ENCODE measurements at places on chromosomes 6 and 20.

- DNase-seq: no peak
Measured at GRCh38 chr6:134637847-134638437, 312.0 kb downstream of the ALDH8A1 start.

GRCh38 chr6:168709390-168709789 is 268.4 kb downstream of the SMOC2 start:
- DNase-seq: no peak

- DNase-seq: no peak
Measured at GRCh38 chr20:53162251-53162835, 190.2 kb downstream of the TSHZ2 start.

DNA sequence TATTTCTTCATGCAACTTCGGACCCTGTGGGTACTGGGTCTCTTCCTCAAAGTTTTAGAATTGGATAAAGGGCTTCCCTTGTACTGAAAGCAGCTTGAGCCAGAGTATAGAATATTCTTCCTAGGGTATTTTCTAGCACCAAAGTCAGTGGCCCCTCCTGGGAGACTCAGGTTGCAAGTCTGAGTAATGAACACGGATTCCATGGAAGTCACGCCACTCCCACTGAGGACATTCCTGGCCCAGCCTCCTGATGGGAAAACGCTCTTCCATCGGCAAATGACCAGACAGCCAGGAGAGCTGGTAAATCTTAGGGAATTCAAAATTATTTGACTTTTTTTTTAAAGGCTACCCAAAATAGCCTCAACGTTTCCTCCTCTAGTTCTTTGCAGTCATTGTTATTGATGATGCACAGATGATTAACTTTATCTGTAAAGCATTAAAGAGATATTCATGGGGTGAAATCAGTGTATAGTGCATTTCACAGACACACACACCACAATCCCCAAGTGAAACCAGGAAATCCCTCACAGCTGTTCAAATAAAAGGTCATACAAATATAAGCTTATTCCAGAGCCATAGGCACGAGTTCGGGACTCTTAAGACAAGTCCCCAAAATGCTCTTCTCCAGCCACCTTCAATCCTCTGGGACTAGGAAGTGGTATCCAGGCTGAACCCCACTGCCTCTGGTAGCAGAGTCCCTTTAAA is 248.8 kb downstream of the SOD2 start:
- no peak for DNase-seq

DNA sequence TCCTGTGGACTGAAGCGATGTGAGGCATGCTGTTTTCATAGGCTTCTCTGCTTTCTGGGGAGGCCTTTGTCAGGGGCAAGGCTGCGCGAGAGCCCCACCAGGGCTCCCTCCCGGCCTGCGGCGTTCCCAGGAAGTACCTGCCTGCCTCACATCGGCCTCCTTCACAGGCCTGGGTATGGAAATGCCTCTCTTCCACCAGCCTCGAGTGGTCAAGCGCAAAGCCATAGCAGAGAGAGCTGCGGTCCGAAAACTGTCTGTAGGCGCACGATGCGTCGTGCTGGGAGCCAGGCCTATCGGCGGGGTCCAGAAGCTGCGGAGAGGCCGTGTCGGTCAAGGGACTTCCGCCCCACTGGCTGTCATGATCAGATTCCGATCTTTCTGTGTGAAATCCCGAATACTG is 71.2 kb downstream of the SIM1 start:
- DNase-seq: no peak

- DNase-seq: no peak
Measured at GRCh38 chr20:61764471-61765025, 301.1 kb downstream of the TAF4 start.

GRCh38 chr6:20802596-20802995 is 268.3 kb downstream of the CDKAL1 start:
- no peak for DNase-seq

GRCh38 chr6:101454106-101454676 is 60.7 kb downstream of the GRIK2 start:
- DNase-seq: no peak

GRCh38 chr6:130229645-130230044 is 6.9 kb upstream of the SAMD3 start:
- no peak for DNase-seq

- no peak for DNase-seq
Measured at GRCh38 chr20:46025376-46025783, 3.6 kb upstream of the SLC12A5 start.

DNA sequence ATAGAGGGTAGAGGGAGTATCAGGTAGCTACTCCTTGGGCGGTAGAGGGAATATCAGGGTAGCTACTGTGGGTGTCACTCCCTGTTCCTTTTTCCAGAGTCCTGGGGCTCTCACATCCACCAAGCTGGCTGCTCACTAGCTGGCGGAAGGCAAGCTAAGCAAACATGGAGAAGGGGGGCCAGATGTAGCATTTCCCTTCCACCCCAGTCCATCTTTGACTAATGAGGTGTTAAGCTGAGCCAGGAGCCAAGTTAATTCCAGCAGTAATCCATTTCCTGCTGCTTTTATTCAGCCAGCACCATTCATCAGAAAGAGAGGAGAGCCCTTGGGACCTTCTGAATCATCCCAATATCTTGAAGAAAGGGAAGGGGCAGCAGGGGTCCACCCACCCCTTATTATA is 330.0 kb downstream of the ZFAND3 start:
- DNase-seq: no peak

- DNase-seq: no peak
Measured at GRCh38 chr6:78631976-78632375, 235.4 kb upstream of the IRAK1BP1 start.

GRCh38 chr20:58111310-58112016 is 117.0 kb downstream of the ANKRD60 start:
- no peak for DNase-seq

- DNase-seq: no peak
Measured at GRCh38 chr20:34083781-34084180, 28.3 kb downstream of the EIF2S2 start.

GRCh38 chr6:40810171-40810570 is 223.0 kb upstream of the LRFN2 start:
- DNase-seq: no peak

DNA sequence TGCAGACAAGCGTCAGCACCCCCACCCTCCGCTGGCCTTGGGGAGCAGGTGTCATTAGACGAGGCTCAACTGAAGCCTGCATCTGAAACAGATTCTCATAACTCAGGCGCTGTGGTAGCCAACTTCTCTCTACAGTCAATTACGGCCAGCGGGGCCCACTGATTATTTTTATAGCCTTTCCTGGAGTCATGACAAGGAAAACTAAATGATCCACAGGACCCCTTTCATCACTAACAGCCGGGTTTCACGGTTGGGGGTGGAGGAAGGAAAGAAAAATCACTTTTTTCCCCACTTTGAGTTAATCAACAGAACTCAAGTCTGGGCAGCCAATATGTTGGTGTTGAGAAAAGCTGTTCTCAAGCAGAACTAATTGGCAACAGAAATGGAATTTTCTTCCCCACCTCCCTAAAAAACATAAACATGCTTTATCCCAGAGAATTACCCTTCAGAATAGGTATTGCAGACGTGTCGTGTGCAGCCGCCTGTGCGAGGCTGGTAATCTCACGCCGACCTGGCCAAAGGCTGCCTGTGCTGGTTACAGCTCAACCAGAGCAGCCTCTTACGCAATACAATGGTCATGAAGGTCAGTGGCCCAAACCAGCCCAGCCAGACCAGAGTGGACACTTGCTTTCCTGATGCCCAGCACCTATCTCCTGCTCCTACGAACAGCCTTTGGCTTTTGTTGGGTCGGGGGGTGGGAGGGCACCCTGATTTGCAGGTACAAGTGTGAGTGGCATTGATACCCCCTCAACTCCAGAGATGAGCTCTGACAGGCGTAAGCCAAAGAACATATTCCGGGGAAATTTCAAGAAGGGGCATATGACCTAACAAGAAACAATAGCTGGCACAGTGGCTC is 11.0 kb downstream of the RIPOR3 start:
- no peak for DNase-seq

- DNase-seq: no peak
Measured at GRCh38 chr20:61531553-61532345, 279.7 kb downstream of the CDH4 start.

- no peak for DNase-seq
Measured at GRCh38 chr6:56246881-56247653, at the start of gene COL21A1. TSS of gene COL21A1 (minus strand) at chr6:56247580. CDS start at chr6:56182618, 64,962 bp downstream.

DNA sequence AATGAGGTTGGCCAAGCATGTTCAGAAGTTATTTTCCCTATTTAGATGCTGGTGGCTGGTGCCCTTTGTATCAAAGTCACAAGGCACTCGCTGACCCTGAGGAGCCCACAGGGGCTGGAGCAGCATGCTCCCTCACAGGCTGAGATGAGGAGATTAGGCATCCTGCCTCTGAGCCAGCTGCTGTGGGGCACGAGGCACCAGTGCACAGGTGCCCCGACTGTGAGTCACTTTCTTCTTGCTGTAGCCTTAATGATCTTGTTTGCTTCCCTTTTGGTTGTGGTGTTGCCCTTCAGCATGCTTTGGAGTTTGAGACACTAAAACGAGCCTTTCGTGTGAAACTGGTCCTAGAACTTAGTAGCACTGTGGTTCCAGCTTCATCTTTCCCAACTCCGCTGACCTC is 4.3 kb downstream of the PSMG4 start:
- no peak for DNase-seq

DNA sequence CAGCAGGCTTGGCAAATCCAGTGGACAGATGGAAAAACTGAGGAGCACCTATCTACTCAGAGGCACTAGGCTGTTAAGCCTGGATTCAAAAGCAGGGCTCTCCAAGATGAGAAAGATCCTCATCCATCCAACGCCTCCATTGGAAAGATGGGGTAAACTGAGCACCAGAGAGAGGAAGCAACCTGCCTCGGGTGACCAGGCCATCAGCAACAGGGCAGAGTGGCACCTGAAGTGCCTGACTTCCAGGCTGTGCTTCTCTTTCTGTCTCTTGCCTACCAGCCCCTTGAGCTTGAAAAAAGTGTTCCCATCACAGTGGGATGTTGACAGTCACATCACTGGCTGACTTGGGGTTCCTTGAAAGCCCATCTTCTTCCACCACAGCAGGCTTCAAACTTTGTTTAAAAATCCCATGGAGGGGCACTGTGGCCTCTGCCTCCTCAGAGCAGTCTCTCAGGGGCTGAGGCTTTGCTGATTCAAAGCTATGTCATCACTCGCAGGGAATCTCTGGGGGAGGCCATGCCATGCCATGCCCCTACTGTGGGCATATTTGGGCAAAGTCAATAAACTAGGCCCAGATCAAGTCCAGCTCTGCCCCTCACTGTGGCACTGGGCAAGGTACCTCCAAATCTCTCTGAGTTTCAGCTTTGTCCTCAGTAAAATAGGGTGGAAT is 44.8 kb upstream of the TGM2 start:
- no peak for DNase-seq

- DNase-seq: no peak
Measured at GRCh38 chr6:159142531-159142930, 26.7 kb upstream of the FNDC1 start.

- peak; percentile 29 for DNase-seq
Measured at GRCh38 chr6:134287859-134288537, 29.9 kb downstream of the SGK1 start.

GRCh38 chr20:37901240-37901639 is 1.7 kb upstream of the VSTM2L start:
- DNase-seq: no peak

DNA sequence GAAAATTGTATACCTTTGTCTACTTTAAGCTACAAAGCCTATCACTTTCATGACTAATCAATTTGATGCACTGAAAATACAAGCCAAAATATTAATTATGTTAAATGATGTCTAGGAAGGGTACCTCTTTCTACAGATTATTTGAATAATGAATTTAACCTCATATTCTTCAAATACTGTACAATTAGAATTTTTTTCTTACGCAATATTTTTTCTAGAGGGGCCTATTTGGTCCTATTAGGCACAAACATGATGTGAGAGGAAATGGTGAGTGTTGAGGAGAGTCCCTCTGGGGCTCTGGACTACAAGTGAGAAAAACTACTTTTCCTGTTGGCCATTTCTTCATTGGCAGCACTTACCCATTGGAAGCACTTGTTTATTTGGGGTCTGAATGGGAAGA is 5.4 kb downstream of the DCDC2 start:
- DNase-seq: no peak

- no peak for DNase-seq
Measured at GRCh38 chr20:24273251-24273650, 196.2 kb upstream of the SYNDIG1 start.

- no peak for DNase-seq
Measured at GRCh38 chr20:48374991-48375595, 452.7 kb downstream of the PREX1 start.

- DNase-seq: no peak
Measured at GRCh38 chr6:24500683-24501082, 5.9 kb downstream of the ALDH5A1 start.

DNA sequence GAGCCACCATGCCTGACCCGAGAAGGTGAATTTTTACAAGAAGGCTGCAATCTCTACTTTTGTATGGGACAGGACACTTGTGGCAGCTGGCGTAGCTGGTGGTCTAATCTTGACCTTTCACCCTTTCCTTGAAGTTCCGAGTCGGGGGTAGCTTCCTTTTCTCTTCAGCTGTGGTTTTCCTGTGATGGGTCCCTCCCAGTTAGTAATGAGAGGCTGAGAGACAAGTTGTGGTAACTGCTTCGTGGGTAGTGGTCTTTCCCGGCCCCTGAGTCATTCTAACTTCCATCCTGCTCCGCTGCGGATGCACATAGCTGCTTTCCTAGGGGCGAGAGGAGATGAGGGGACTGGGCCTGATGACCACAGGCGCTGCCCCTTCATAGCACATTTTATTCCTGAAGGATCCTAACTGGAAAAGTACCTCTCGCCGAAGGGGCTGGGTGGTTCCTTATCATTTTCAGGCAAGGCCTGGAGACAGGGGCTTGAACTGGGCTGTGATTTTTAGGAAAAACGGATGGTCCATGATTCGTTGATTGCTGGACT is 3.1 kb downstream of the SYNJ2 start:
- DNase-seq: no peak

GRCh38 chr6:130314271-130314670 is 51.5 kb upstream of the TMEM200A start:
- DNase-seq: no peak

GRCh38 chr20:2984028-2984501 is 59.4 kb upstream of the GNRH2 start:
- no peak for DNase-seq

GRCh38 chr6:144064402-144065212 is 30.8 kb downstream of the SF3B5 start:
- peak; percentile 53 for DNase-seq

- DNase-seq: no peak
Measured at GRCh38 chr6:151317103-151317994, 74.0 kb downstream of the ZBTB2 start.

DNA sequence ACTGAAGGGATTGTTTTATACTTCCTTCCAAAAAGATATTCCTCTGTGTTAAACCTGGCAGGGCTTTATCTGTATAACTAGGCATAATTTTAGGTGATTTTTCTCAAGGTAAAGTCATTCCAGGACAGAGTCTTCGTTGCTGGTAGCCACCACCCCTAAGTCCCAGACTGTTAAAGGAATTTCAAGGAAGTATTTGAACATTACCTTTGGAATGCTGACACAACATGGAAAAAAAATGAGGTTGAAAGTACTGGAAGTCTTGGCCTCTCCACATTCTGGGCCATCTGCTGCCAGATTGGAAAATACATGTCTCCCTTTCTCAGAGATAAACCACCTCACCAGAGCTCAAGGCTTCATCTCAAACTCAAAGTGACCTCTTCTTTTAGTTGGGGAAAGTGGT is 27.0 kb upstream of the ETV7 start:
- DNase-seq: no peak

- no peak for DNase-seq
Measured at GRCh38 chr6:67331304-67331703, 1303.8 kb upstream of the ADGRB3 start.

Measured in AML-193 (cell line).